ENCODE measurements at places on chromosomes 1 and 21.

DNA sequence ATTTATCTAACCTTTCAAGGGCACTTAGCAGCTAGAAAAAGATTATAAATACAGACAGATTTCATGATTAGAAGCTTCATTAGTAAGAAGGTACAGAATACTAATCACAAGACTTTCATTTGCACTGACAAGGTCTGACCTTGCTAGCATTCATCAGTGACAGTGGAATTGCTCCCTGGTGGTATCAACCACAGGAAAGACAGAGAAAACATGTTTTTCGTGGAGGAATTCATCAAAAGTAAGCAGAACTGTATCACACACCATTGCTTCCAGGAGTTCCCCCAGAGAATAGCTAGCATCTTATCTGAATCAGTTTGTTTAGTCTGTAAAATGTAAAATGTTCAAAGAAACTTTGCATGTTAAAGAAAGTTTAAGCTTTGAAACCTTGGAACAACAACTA, 20.6 kb upstream of the CRB1 start:
- DNase-seq, result no peak

- DNase-seq, result no peak
These were observed 1.1 kb upstream of the MAP7D1 start for GRCh38 chr1:36154765-36155407.

GRCh38 chr1:27517907-27518718, 28.1 kb upstream of the WASF2 start:
- DNase-seq, result no peak

DNA sequence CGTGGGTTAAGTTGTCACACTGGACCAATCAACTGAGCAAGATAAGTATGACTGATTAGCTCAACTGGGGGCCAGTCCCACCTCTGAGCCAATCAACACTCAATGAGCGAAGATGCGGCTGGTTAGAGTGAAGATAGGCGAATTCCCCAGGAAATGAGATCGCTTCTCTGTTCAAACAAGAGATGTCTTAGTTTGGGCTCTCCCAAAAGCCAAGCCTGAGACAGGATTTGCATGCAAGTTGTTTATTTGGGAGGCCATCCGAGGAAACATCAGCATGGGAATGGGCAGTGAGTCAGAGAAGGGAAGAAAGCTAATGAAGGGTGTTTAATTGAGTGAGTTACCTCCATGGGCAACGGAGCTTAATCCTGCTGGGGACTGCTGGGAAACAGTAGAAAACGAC, 4.9 kb upstream of the GJB5 start:
- no peak for DNase-seq

- DNase-seq, result no peak
These were observed 824 bp upstream of the KRTAP21-3 start for GRCh38 chr21:30719401-30719800.

- DNase-seq, result peak; percentile 81
These were observed 6.1 kb downstream of the SLC16A4 start for GRCh38 chr1:110384581-110385321.

- no peak for DNase-seq
These were observed 2.1 kb downstream of the TMEM240 start for GRCh38 chr1:1538334-1538733.

DNA sequence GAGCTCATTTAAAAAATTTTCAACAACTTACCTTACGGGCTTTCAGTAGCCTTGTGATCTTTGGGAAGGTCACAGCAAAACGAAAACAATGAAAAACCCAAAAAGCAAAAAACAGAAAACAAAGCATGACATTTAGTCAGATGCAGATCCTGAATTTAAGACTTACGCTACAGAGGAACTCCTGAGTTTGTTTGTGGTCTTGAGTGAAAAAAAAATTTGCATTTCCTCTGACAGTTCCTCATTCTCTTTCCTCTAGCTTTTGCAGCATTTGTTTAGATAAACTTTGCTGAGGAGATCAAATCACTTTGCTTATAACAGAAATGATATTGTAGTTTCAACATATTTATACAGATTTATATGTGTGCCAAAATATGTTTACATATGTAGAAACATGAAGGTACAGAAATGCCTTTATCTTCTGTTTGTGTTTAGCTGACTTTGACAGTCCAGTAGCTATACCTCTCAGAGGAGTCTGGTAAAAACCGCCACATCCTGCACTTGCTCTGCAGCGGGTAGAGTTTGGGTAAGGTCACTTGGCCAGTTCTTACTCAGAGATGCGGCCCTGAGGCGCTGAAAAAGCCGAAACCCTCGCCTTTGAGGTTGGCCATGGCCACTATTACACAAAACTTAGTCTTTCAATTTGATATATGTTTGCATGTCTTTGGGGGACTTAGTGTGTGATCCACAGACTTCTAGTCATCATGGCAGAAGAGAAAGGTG, 142.5 kb downstream of the TNR start:
- DNase-seq, result peak; percentile 57

DNA sequence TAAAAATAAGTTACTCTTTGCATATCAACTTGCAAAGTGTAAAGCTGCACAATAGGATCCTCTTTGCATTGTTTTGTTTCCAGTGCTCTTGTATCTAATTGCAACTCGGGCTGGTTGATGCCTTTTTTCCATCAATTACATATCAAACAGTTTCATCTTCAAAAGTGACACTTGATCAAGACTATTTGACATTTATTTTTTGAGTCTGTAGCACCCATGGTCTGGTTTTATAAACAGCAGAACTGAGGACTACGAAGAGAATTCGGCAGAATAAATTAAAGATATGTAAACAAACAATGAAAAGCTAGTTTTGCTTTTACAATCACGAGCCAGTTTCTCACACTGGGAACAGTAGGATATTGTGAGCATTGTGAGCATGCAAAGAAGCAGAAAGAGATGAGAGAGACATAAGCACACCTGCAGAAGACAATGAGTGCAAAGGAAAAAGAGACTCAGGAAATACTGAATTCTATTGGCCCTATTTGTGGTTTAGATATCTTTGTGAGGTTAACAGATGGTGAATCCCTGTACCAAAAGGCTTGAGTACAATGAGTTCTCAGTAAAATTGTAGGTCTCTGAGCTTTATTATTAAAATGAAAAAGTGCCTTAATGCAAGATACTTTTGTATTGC, 45.4 kb downstream of the RPL5 start:
- DNase-seq, result no peak

DNA sequence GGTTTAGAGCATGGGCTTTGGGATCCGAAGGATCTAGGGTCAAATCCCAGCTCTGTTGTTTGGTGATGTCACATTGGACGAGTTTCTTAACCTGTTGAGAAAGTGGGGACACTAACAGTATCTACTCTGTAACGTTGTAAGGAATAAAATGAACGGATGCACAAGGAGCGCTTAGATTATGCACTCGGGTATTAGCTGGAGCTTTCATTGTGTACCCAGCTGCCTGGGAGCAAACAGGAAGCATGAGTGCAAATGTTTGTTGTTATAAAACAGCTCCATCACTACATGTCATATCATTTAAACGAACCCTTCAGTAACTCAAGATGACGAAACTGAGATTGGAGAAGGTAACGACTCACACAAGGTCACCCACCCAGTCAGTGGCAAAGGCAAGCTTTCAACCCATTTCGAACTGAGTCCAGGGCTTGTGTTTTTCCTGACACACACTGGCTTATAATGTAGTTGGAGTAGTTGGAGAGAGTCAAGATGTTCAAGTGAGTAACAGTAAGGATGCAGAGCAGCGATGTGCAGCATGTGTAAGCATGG, 16.2 kb upstream of the SLC6A17 start:
- no peak for DNase-seq

- no peak for DNase-seq
These were observed 10.8 kb upstream of the NFASC start for GRCh38 chr1:204859861-204860267.

GRCh38 chr1:46816930-46817329, 18.1 kb downstream of the CYP4B1 start:
- no peak for DNase-seq

GRCh38 chr1:200684015-200684414, 14.3 kb upstream of the DDX59 start:
- DNase-seq, result no peak

GRCh38 chr1:181086926-181087325, 1.6 kb upstream of the IER5 start:
- no peak for DNase-seq

- no peak for DNase-seq
These were observed 1352.9 kb downstream of the NCAM2 start for GRCh38 chr21:22351076-22351475.

DNA sequence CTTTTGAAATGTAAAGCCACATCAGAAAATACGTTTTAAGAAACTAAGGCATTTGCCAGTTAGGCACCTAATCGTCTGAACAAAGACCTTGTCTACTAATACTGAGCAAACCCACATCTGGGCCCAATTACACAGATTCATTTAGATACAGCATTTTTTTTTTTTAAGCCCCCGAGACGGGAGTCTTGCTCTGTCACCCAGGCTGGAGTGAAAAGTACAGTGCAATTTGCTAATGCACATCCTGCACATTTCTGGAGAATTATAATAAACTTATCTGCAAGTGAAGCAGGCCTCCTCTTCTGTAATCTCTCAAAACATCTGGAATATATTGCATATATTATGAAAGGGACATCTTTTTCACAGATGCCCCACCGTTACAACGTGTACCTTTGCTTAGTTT, 3.3 kb downstream of the RSRP1 start:
- DNase-seq, result no peak

DNA sequence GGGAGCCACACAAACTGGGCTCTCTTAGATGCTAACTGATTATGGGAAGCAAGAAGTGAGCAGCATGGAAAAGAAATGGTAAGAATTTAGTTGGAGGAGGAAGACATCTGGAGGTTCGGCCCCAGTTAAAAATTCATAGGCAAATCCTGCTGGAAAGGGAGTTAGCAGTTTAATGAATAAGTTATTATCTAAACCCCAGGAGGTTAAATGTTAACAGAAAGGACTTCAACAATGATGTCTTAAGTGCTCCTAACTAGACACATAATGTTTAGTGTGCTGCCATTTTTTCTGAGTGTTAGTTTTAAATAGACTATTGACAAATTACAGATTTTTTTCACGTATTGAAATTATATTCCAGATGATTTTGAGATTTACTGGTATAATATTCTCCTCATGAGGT, 1265.3 kb upstream of the ADGRL2 start:
- DNase-seq, result no peak

- peak; percentile 85 for DNase-seq
These were observed 36.5 kb upstream of the TRAPPC10 start for GRCh38 chr21:43975469-43976098.

GRCh38 chr1:167864392-167865032, 49.4 kb downstream of the ADCY10 start:
- no peak for DNase-seq

GRCh38 chr1:119790451-119791198, 20.6 kb downstream of the REG4 start:
- DNase-seq, result no peak

- no peak for DNase-seq
These were observed 456.6 kb downstream of the RPS6KC1 start for GRCh38 chr1:213507472-213508223.

- no peak for DNase-seq
These were observed 19.9 kb upstream of the TMEM39B start for GRCh38 chr1:32052887-32053286.

GRCh38 chr1:226697151-226697928, 41.7 kb downstream of the ITPKB start:
- DNase-seq, result peak; percentile 69

- no peak for DNase-seq
These were observed 44.6 kb upstream of the MPZL1 start for GRCh38 chr1:167676916-167677848.

GRCh38 chr1:162360874-162361260, 15.8 kb downstream of the SPATA46 start:
- no peak for DNase-seq

DNA sequence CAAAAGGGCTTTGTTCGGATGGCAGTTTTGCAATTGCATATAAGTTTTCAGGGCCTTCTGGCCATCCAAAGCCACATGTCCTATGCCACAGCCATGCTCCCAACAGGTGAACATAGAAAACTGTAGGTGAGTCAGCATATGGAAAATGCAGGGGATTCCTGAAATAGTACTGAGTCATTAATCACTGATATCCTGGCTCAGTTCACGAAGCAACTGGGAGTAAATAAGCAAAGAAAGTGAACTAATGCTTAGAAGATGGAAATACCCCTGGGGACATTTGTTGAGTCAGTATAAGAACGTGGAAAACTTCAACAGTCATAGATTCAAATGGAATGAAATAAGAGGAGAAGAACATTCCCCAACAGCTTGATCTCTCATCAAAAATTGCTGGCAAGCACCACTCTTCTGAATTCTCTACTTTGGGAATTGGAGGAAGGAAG, 148.9 kb upstream of the RUNX1 start:
- no peak for DNase-seq

GRCh38 chr21:35346697-35347096, 297.6 kb upstream of the RUNX1 start:
- DNase-seq, result no peak

GRCh38 chr1:93670141-93670540, 11.5 kb downstream of the BCAR3 start:
- DNase-seq, result no peak

GRCh38 chr1:155531624-155532023, 31.0 kb downstream of the ASH1L start:
- DNase-seq, result no peak

- DNase-seq, result no peak
These were observed 732.9 kb downstream of the RWDD3 start for GRCh38 chr1:95966866-95967265.

- no peak for DNase-seq
These were observed 31.2 kb upstream of the MORC3 start for GRCh38 chr21:36288651-36289243.

DNA sequence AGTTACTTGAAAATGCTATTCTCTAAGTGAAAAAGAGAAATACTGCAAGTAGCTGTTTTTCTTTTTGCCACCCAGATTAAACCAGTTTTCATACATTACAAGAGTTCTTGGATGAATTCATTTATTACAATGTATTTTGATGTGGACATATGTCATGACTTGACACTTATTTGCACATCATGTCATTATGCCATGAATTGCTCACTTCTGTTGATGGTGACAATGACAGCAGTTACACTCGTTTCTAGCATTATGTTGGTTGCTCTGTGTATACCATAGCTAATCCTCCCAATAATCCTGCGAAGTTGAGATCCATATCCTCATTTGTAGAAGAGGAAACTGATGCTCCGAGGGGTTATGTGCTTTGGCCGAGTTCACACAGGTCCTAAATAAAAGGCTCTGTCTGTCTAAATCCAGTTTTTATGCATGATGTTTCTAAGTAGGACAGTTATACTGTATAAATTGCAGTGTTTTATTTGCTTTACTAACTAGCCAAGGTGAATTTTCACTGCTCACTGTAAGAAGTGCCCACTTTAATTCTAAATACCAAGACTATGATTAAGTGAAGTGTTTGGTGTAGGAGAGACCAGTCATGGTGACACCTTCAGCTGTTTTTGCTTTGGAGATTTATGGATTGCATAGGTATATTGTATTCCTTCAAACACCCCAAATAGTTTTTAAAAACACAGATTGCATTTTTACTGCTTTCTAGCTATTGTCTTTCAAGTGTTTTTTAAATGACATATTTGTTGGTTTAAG, 56.7 kb downstream of the PRDM2 start:
- DNase-seq, result no peak
